Activated T-cell treated with anti-CD3 and anti-CD28 coated beads for 24 hours (primary cell): ENCODE measurements at places on chromosomes 16 and 17.

DNA sequence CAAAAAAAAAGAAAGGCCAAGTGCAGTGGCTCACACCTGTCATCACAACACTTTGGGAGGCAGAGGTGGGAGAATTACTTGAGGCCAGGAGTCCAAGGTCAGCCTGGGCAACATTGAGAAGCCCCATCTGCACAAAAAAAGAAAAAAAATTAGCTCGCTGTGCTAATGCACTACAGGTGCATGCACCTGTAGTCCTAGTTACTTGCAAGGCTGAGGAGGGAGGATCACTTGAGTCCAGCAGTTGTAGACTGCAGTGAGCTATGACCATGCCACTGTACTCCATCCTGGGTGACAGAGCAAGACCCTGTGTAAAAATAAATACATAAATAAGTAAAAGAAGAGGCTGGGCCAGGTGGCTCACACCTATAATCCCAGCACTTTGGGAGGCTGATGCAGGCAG is 39.7 kb downstream of the DCAKD start:
- no peak for DNase-seq

- no peak for DNase-seq
Measured at GRCh38 chr17:28425206-28425605, 19.2 kb upstream of the SLC46A1 start.

DNA sequence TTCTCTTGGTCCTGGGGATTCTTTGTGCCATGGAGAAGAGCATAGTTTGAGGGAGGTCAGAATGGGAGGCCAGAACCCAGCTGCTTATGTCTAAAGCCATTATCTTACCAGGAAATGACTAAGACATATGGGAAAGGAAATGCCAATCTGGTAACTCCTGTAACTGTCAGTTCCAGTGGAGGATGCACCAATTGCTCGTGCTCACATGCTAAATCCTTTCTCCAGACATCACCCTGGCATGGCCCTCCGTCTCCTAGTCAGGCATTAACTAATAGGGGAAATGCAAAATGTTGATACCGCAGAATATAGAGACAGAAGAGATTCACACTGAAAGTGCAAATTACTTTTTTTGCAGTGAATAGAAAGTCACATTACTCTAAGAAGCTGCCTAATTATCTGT is 255.6 kb upstream of the HSBP1 start:
- DNase-seq = no peak

DNA sequence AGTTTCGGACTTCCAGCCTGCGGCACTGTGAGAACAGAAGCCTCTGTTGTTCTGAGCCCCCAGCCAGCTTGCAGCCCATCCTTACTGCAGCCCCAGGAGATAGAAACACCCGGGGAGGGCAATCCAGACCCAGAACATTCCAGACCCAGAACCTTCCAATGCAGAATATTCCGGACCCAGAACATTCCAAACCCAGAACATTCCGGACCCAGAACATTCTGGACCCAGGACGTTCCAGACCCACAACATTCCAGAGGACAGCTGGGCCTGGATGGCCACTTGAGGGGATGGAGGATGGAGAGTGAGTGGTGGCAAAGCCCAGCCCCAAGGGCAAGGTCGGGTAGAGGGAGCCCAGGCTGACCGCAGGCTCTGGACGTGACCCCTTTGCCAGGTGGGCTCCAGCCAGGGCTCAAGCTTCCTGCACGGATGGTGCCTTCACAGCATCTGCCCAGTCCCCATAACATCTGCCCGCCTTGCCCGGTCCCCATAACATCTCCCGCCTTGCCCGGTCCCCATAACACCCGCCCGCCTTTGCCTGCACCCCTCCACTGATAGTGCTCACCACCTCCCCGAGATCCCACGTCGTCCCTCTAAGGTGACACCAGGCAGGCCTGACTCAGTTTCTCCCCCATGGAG is 3.5 kb downstream of the CBFA2T3 start:
- DNase-seq = no peak

- DNase-seq = no peak
Measured at GRCh38 chr17:80416260-80416939, 1.4 kb downstream of the ENDOV start.

GRCh38 chr16:55248494-55248893 is 75.5 kb upstream of the IRX6 start:
- no peak for DNase-seq

GRCh38 chr17:49342575-49342936 is 19.5 kb downstream of the ZNF652 start:
- no peak for DNase-seq
